ENCODE measurements at places on chromosomes 4 and X.

GRCh38 chrX:15298780-15299179 lies 16.7 kb downstream of the ASB11 start:
- no peak for DNase-seq

DNA sequence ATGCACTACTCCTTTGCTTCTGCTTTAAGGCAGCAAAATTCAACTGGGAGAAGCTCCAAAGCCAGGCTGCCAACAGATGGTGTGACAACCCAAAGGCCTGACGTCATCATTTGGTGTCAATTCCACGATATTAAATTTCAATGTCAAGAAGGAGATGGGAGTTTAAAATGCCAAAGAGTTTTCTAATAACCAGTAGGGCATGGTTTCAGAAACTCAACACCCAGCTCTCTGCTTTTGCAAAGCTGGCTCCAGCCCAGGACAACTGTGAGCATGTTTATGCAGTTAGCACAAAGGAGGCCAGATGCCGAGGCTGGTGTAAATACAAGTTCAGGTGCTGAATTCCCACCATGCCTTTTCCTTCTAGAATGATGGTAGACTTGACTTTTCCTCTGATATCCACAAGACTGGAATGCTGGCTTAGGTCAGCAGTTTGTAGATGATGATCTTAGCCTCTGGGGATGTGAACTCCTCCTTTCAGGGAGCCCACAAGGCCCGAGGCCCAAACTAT lies 67.3 kb downstream of the AFAP1 start:
- DNase-seq = peak; percentile 52

- no peak for DNase-seq
Measured at GRCh38 chr4:112808001-112808400, 171.1 kb downstream of the LARP7 start.

DNA sequence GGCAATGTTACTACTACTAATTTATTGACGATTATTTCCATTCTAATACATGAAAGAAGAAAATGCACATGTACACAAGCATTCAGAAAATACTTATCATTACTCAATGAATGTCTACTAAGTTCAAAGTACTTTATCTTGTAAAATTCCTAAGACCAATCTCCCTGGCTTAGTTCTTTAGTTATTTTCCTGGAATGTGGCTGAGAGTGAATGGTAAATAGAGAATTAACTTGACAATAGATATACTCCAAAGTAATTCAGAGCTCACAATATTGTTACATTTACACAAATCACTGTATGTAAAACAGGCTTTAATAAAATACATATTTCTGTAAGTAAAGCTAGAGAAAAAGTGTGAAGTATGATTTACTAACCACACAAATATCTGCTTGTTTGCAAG lies 79.7 kb downstream of the PDS5A start:
- DNase-seq = no peak

DNA sequence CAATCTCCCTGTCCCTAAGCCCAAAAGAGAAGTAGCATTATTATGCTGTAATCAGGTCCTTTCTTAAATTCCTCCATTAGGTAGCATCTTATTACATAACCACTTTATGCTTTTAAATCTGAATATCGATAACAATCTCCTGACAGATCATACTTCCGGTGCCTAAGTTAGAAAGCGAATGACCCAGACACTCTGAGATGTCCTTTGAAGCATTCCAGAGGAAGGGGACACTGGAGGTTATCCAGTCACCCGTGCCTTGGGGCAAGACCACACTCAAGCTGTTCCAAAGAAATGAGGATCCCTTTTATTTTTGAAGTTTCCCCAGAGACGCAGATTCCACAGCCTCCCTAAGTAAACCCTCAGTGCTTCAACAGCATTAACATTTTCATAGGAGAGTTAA lies 125.7 kb downstream of the PALLD start:
- DNase-seq = no peak

DNA sequence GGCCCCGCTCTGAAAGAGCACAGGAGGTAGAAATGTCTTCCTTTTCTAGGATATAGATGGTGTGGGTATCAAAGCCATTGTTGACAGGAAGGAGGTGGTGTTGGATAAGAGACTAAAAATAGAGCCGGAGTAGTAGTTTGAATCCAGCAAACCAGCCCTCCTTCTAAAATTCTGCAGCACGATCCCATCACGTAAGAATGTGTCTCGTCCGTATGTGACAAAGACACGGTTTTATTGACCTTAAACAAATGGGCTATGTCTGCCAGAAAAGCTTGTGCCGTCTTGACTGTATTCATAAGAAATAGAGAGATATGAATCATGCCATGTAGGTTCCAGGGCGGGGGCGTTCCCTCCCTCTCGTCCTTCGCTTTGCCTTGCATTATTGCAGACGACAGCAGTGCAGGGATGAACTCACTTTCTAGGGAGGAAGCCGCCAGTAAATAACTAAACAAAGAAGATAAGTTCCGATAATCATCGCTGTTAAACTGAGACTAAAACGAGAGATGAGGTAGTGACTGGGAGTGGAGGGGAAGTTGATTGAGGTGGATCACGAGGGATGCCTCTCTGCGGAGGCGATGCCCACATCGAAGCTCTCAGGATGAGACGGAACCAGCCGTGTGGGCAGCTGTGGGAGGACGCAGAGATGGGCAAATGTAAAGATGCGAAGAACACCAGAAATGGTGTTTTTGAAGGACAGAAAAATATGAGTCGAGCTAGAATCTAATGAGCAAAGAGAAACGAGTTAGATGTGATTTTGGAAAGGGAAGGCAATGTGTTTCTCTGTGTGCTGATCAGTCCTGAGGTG lies 3.4 kb downstream of the TENM3 start:
- no peak for DNase-seq

GRCh38 chrX:38271154-38271716 lies 50.6 kb upstream of the SRPX start:
- DNase-seq = no peak

GRCh38 chr4:160869899-160870298 lies 1293.9 kb downstream of the FSTL5 start:
- DNase-seq = no peak

- no peak for DNase-seq
Measured at GRCh38 chr4:110609044-110609750, 13.7 kb downstream of the PITX2 start.

DNA sequence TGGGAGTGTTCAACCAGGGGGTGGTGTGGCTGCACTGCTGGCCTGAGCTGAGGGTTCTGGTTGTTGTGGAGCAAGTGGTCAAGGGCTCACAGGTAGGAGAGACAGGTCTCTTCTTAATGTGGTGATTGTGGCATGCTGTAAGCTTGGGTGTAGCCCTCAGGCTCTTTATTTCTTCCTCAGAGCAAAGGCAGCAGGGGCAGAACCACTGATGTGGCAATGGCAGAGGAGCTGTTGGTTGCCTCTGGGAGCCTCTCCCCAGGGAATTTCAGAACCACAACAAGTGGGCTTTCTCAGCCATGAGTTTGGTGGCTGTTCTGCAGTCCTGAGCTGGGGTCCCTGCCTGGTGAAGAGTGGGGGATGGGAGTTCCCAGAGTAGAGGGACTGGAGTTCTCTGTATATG lies 1017.2 kb downstream of the SH3BGRL start:
- DNase-seq = no peak

- DNase-seq = no peak
Measured at GRCh38 chrX:154719132-154719675, 31.7 kb downstream of the GAB3 start.

GRCh38 chr4:41070516-41071281 lies 143.6 kb downstream of the APBB2 start:
- peak; percentile 50 for DNase-seq

DNA sequence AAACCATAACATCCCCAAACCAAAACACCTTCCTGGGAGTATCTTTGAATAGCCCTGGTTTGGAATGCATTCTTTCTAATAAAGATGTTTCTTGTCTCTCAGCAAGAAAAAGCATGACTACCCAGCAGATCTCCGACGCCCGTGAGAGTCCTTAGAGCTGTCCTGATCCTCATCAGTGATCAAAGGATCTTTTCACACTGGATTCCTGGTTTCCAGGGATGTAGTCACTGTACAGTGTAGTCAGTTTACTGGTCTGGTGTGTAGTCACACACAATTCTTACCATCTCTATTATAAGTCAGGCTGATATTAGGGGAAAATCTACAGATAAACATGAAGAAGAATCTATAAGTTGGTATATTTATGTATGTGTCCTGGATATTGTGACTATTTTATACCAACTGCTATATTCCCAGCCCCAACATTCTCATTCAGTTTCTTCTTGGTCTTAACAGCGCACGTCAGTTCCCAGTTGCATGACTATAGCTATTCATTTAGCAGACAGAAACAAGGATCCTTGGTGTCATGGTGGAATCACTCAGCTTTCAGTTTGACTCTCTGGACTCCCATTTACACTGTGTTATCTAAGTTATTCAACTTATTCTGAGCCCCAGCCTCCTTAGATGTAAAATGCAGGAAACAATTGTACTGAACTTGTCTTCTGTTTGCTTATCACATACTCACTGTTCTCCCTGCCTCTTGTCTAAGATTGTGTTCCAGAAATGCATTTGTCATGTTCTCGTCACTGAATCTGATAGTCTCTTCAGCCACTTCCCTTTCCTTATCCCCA lies 68.3 kb downstream of the SLIT2 start:
- DNase-seq = no peak

DNA sequence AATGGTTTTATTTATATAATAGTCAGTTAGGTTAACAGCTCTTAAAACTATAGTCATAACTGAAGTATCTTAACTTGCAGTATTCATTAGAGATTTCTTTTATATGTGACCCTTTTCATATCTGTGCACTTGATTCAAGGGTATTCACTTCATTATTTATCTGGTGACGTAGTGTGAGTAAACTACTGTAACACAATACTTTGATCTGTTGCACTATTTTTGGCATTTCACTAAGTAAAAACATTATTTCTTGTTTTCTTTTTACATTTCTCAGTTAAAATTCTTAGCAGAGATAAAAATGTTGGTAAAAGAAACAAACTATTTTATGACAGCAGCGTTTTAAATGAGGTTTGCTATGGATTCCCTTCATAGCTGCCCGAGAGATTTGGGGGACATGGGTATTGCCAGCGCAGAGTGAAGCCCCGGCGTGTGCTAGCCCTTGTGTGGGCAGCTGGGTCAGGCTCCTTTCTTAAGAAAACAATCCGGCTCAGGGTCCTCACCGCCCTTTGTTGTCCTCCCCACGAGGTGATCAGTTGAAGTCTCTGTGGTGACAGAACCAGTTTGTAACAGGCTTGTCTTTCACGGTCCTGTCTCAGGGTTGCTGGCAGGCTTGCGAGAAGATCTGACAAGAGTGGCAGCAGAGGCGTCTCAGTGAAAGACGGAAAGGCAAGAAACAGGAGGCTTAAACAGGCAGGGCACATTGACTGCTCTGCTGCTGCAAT lies 293.4 kb downstream of the BMPR1B start:
- DNase-seq = peak; percentile 75

DNA sequence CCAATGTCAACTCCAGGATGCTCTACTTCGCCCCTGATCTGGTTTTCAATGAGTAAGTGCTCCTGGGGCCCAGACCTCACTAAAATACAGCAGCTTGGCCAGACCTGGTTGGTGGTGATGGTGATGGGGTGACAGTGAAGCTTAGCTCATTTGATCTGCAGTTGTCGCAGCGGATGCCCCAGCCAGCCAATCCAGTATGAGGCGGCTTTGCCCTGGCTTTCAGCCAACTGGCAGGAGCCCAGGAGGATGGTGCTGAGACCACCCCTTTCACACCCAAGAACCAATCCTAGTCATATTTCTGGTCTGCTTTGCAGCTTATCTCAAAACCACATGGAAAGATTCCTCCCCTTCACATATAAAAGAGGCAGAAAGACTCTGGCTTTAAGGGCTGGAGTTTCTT lies 173.8 kb downstream of the AR start:
- no peak for DNase-seq

GRCh38 chr4:175998782-175999181 lies 66.9 kb upstream of the WDR17 start:
- peak; percentile 3 for DNase-seq

GRCh38 chr4:168853770-168854169 lies 156.3 kb downstream of the CBR4 start:
- DNase-seq = no peak

- DNase-seq = no peak
Measured at GRCh38 chr4:89658701-89659024, 178.3 kb downstream of the SNCA start.

GRCh38 chr4:182863501-182863900 lies 53.7 kb downstream of the DCTD start:
- DNase-seq = no peak

GRCh38 chr4:6470502-6471306 lies 1.7 kb downstream of the PPP2R2C start:
- no peak for DNase-seq

- no peak for DNase-seq
Measured at GRCh38 chr4:5858020-5858769, 34.7 kb downstream of the CRMP1 start.

GRCh38 chr4:151260526-151260925 lies 16.4 kb upstream of the PRSS48 start:
- DNase-seq = no peak

GRCh38 chrX:81259714-81260395 lies 58.0 kb downstream of the SH3BGRL start:
- DNase-seq = no peak

DNA sequence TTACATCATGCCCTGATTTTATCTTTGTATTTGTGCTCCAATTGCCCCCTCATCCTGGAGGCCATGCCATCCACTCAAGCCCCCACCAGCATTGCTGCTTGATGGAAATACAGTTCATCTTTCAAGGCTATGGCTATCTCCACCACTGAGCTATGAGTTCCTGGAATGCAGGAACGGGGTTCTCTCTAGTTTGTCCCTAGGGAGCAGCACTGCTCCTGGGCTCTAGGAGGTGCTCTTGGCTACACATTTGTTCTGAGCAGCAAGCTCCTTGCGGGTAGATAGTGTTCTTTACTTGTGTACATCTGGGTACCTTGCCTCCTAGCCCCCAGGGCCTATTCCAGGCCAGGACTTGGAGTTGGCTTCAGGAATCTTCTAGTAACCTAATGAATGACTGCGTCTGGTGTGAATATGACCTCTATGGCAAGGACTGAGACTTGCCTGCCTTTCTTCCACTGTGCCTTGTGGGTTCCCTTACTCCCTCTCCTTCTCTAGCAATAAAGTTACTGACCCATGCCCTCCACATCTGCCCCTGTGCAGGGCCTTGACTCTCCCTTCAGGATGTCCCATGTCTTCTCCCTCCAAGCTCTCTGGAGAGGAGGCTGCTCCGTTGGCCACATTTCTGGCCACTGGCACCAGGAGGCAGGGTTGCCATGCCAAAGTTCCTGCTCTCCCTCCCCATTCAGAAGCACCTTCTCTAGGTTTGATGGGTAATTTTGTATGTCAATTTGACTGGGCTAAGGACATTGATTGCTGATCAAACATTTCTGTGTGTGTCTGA lies 7.6 kb downstream of the CITED1 start:
- DNase-seq = no peak

GRCh38 chrX:132022198-132022966 lies 720 bp upstream of the STK26 start:
- no peak for DNase-seq

GRCh38 chrX:80306007-80306406 lies 114.2 kb upstream of the TENT5D start:
- no peak for DNase-seq

- peak; percentile 51 for DNase-seq
Measured at GRCh38 chr4:82515705-82516104, 46.1 kb downstream of the TMEM150C start.

DNA sequence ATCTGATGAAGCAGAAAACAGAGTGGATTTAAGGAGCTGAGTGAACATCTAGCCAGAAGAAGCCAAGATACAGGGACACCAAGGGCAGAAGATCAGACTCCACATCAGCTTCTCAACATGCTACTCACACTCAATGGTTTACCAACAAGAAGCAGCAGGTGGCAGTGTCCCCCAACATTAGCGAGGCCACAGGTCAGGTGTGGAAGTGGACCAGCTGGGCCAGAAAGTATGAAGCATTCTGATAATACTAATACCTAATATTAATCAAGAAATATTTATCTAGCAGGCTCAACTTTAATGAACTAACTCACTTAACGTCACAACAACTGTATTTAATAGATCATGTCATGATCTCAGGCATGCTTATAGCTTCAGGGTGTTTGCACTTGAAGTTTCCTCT lies 73.4 kb upstream of the TTC29 start:
- DNase-seq = peak; percentile 62
